ENCODE measurements at places on chromosomes 5 and 9. TPM values are rescaled to one million over a fixed set of nuclear protein-coding genes. Genes with fewer than 3 reads are reported as not detected.

The SAXO1 gene
- not detected for total RNA-seq

The ERMP1 gene
- 7.6 TPM for total RNA-seq

The SLC6A7 gene
- total RNA-seq = not detected

DNA sequence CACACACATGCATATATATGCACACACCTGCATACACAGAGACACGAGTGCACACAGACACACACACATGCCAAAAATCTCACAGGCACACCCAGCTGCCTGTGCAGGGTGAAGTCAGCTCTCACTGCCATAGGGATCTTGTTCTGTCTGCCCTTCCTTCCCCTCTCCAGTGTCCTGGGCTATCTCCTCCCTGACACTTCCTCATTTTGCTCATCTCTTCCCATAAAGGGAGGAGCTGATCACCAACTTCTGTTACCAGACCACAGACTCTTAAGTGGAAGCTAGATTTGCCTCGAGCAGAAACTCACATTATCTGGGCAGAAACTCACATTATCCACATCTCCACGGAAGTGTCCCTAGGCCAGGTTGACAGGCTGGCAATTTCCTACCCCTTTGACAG lies 28.7 kb downstream of the LCP2 start:
- peaks cover 37% of the 10 kb centered on the region for H3K27me3 ChIP-seq
- no peak for DNase-seq
- H3K36me3 ChIP-seq = peaks cover 2% of the 10 kb centered on the region
- no peak overlapping the region for H3K4me3 ChIP-seq

DNA sequence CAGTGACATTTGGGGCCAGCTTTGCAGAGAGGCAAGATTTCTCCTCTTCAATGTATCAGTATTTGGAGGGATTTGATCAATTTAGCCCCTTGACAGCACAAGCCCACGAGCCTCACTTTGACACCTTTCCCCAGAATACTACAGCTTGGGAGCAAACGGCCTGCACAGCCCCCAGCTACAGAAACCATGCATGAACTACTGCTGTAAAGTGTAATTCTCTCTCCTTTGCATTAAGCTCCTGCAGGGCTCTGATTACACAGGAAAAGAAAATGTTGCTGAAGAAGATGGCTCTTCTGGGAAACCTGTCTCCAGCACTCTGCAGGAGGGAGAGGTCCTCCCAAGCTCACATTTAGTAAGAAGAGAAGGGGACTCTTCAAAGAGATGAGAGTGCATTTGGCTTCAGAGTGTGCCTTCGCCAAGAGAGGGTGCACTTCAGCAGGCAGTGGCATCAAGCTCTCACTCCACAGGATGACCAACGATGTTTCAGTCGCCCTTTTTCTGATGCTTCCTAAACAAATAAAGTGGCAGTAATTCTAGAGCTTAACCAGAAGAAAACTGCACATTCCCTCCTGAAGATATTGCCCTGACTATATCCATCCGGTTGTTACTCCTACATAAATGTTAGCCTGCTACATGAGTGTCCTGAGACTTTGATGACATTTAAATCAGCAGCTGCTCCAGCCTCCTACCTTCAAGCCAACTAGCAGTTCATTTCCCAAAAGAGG lies 272.2 kb downstream of the AUH start:
- no peaks in the 10 kb centered on the region for H3K27me3 ChIP-seq
- peaks cover 5% of the 10 kb centered on the region for H3K36me3 ChIP-seq
- H3K4me3 ChIP-seq = no peak overlapping the region

GRCh38 chr5:134000091-134000511 lies 4.7 kb downstream of the VDAC1 start:
- H3K4me3 ChIP-seq = no peak overlapping the region
- H3K36me3 ChIP-seq = peaks cover 3% of the 10 kb centered on the region
- peak; percentile 39 for DNase-seq
- H3K4me1 ChIP-seq = peaks cover 58% of the 10 kb centered on the region

DNA sequence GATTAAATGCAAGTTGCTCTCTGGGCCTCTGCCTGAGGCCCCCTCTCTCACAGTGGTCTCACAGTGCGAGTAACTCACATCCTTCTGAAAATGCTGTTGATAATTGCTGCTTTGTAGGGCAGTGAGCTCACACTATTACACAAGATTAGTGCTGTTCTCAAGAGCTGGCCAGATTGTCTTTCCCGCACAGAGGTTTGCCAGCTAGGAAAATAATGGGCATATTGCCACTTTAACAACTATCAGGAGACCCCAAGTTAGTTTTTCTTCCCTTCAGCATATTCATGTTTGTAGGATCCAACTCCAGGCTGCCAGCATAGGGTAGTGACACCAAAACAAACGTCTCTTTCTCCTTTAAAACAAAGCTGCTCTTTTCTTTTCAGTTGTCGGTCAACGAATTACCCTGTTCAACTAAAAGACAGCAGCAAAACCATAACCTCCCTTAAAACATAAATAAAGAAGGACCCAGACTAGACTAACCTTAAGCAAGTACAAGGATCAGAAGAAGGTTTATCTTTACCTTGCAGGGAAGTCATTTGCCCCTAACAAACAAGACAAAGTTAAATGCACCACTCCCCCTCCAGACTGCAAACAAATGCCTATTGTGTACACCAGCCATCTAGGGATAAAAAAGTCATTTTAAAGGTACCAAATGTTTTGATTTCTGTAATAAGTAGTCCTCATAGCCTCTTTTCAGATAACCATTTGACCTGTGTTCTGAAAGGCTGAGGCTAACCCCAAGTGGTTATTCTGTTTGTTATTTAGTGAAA lies 91.4 kb downstream of the VCAN start:
- peaks cover 31% of the 10 kb centered on the region for H3K36me3 ChIP-seq
- H3K27ac ChIP-seq = peak overlapping the region; percentile 43
- no peak for DNase-seq

- H3K4me3 ChIP-seq = no peak overlapping the region
- no peaks in the 10 kb centered on the region for H3K27me3 ChIP-seq
- no peak for DNase-seq
- H3K4me1 ChIP-seq = peaks cover 14% of the 10 kb centered on the region
These were observed 85.5 kb downstream of the YIPF5 start for GRCh38 chr5:144084971-144085370.

DNA sequence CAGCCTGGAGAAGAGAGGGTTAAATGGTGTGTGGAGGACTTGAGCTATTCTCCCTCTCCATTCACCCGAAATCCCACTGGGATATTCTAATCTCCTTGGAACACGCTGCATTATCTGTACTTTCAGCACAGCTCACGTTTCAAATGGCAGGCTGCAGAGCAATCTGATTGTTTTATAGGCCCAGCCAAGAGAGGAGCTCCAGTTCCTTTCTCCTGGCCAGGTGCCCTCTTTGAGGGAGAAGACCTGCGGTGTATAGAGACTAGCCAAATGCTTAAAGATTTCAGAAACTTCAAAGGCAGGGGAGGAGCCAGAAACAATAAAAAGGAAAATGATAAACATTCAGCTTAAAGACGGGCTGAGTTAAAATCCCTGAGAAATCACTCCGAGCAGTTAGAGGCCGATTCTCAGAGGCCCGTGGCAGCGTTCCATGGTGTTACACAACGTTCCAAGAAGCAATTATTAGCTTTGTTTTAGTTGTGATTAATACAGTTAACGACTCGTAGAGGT lies 564.0 kb upstream of the KLF4 start:
- peaks cover 69% of the 10 kb centered on the region for H3K4me1 ChIP-seq
- no peak for DNase-seq
- H3K27me3 ChIP-seq = peaks cover 1% of the 10 kb centered on the region
- H3K36me3 ChIP-seq = no peaks in the 10 kb centered on the region

GRCh38 chr5:66246608-66247007 lies 102.5 kb downstream of the SREK1 start:
- peaks cover 5% of the 10 kb centered on the region for H3K4me1 ChIP-seq
- no peak overlapping the region for H3K27ac ChIP-seq
- DNase-seq = no peak
- no peaks in the 10 kb centered on the region for H3K36me3 ChIP-seq
- H3K4me3 ChIP-seq = no peak overlapping the region

Measured in chondrocyte (in vitro differentiated cells).